Stimulated activated CD8-positive, alpha-beta memory T cell treated with anti-CD3 and anti-CD28 coated beads, Interleukin-2, amount 100 ng/mL, for 48 hours (primary cell): ENCODE measurements at places on chromosomes 16 and 17.

GRCh38 chr17:226108-227077, 44.9 kb upstream of the DOC2B start:
- DNase-seq: no peak

DNA sequence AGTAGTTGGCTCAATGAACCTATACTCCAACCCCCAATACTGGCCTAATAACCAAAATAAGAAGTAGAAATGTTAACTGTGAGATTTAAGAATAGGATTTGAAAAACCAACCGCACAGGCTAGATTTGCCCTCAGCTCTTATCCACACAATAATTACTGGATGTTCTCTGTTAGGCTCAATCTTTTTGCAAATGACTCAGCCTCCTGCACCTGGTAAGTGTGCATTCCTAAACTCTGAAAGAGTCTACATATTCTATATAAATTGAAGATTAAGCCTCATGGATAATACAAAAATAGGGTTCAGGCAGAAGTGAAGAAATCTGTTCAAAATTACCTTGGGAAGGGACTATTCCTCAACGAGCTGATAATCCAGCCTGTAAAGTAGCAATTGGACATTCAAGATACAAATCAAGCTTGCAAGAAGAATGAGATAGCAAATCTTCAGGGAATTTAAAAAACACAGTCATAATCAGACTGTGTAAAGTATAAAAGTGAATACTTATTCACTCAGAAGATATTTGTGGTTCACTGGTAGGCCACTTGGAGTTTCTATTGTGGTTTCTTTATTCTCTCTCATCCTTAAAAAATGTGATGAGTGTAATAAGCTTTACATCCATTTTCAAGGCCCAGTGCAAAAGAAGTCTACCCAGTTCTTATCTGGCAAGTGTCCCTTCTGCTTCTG, 931.9 kb upstream of the SOX9 start:
- DNase-seq: no peak

GRCh38 chr16:10493276-10493675, 87.1 kb downstream of the EMP2 start:
- no peak for DNase-seq

- no peak for DNase-seq
Observed at GRCh38 chr17:40104594-40105486, 4.5 kb upstream of the NR1D1 start.

DNA sequence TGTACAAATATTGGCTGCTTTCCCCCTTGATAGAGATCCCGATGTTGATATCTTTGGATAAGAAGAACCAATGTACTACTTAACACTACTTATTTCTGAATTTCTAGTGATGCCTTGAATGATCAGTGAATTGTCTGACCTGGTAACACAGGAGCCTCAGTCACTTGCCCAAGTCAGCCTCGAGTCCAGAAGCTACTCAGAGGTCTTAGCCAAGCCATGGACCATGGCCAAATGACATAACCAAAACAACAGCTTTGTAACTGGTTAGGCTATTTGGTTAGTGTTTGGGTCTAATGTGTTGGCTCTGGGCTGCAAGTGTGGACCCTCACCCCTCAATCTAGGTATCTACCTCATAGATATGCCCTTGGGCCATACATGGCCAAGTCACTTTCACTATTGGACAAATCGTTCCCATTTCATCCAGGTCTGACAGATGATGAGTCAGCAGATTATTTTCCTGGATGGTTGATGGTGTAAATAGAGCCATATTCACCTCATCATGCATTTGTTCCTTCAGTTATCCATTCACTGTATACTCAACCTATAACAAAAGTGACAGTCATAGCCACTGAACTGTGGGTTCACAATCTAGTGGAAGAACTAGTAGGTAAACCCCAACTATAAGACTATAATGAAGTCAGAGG, 3.5 kb downstream of the RBFOX1 start:
- DNase-seq: no peak
